ENCODE measurements at places on chromosomes 2 and 18.

- no peak for DNase-seq
These were observed 250.5 kb downstream of the DSC3 start for GRCh38 chr18:30792051-30792450.

DNA sequence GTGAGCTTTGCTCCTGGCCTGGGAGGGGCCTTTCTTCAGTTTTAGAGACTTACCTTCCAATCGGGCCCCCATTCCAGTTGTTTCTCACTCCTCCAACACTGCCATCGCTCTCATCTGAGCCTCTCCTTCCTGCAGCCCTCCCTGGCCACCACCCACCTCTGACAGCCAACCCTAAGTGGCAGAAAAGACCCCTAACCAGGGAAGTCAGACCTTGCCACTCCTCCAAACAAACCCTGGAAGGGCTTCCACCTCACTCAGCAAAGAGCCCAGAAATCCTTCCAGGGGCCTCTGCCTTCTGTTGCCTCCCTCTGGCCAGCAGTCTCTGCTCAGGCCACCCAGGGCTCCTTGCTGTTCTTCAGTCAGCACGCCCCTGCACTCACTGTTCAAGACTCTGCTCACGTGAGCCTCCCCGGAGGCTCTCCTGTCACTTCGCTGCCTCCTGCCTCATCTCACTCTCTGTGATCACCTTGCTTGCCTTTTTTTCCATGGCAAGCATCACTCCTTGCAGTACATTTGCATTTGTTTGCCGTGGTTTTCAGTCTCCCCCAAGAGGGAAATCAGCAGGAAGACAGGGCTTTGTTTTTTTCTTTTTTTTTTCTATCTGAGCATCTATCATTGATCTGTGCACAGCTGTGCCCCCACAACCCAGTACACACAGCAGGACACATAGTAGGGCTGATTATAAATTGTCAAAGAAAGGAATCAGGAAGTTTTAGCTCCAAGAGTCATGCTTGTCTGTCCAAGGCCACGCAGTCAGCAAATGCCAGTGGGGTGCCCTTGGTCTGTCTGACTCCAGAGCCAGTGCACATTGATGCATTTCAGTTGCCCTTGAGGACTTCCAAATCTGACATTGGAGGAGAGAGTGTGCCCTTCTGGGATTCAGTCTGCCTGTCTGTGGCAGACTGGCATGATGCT is 83.9 kb downstream of the INHBB start:
- DNase-seq, result no peak

DNA sequence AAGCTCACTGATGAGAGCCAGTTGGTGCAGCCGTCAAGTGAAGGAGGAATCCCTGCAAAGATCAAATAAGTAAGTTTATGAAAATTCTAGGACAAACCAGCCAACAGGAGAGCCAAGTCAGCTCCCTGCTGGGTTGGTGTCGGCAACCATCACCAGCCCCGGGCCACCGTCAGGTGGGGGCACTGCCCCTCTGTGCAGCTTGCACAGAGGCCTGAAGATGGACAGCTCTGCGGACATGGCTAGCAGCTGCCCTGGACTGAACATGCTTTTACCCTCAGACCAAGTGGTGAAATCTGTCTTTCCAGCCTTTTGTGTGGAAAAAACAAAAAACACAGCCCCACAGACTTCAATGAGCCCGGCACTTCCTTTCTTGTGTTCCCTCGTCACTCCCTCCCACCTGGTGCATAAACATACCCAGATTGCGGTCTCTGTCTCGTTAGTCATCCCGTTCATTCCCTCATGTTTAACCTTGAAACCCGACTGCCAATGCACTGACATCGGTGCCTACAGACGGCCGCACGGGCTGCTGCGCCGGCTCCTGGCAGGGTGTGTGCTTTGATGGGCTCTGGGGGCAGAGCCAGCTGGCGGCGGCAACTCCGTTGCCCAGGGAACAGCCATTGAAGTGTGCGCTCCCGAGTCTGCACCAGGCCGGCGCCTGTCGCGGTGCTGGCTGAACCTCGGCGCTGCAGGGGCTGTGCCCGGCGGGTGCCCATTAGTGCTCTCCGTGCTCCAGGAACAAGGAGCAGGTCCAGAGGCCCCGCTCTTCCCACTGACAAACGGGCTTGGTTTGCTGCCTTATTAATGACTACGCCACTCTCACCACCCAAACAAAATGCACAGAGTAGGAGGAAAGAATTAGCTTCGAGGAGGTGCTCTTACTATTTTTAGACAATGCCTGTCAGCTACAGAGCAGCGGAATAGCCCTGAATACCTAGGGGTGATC is 95.3 kb downstream of the EIPR1 start:
- no peak for DNase-seq

GRCh38 chr2:181944164-181944913 is 41.3 kb upstream of the PPP1R1C start:
- DNase-seq, result no peak

GRCh38 chr2:39059366-39059952 is 61.4 kb downstream of the SOS1 start:
- no peak for DNase-seq

GRCh38 chr2:138238908-138239307 is 262.7 kb upstream of the SPOPL start:
- DNase-seq, result no peak

DNA sequence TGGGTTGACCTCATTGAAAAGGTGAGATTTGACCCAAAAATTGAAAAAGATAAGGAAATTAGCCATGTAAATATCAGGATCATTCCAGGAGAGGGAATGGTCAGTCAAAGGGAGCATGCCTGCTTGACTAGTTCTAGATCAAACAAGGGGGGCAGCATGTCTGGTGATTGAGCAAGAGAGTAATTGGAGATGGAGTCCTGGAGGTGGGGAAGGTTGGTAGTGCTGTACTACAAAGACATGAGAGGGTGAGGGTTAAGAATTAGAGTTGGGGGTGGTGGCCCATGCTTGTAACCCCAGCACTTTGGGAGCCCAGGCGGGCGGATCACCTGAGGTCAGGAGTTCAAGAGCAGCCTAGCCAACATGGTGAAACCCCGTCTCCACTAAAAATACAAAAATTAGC is 2.0 kb downstream of the MRPL30 start:
- no peak for DNase-seq

DNA sequence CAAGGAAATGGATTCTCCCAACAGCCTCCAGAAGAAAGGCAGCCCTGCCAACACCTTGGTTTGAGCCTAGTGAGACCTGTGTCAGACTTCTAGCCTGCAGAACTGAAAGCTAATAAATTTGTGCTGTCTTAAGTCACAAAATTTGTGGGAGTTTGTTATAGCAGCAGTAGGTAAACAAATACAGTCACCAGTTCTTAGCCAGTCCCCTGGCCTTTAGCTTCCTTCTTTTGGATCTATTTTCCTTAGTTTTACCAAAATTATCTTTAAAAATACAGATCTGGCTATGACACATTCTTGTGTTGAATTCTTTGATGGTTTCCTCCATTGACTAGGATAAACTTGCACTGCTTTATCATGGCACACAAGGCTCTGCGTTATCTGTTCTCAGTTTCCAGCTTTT is 697.9 kb upstream of the FANCL start:
- no peak for DNase-seq

DNA sequence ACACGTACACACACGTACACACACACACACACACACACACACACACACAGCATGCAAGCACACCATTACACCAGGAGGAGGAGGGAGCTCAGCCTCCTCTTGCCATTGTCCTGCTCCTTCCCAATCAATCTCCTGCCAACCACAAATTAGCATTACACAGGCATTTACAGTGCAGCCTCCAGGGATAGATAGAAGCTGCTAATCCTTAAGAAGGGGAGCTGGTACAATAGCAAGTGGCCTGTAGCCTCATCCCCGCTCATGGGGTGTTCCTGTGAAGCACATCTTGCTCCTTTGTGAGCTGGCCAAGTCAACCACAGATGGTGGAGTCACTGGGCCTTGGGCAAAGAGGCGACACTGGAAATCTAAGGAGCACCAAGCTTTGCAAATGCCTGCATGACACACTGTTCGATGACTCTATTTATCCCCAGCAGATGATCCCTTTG is 110.3 kb upstream of the PKDCC start:
- no peak for DNase-seq

DNA sequence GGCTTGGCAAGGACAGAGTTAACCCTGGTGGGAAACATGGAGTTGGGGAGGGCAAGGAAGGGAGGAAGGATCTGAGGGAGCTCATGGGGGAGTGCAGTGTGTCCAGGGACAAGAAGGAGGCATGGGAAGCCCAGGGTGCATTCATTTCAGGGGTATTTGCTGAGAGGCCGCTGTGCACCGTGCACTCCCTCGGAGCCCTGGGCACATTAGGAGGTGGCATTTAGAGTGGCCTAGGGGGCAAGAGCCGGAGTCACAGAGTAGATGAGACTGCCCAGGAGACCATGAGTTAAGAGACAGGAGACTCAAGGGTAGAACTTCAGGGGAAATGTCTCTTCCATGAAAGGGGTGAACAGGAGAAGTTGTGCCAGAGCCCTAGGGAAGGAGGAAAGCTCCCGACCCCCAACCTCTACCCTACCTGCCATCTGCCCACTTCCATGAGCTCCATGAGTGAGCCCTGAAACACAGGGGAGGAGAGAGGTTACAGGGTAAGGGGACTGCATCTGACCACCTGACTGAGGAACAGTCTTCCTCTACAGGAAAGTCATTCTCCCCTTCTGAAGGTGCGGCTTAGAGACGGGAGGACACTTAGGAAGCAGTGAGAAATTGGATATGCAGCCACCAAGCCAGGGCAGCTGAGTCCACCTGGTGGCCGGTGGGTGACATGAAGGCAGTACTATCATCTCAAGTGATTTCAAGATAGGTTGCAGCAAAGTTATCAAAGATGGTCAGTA is 58.5 kb upstream of the COPS8 start:
- DNase-seq, result peak; percentile 11

GRCh38 chr18:70373042-70373519 is 84.2 kb downstream of the SOCS6 start:
- DNase-seq, result no peak

GRCh38 chr2:180970016-180970415 is 10.4 kb upstream of the UBE2E3 start:
- DNase-seq, result no peak

- DNase-seq, result no peak
These were observed 144.6 kb upstream of the SPRED2 start for GRCh38 chr2:65576861-65577601.

DNA sequence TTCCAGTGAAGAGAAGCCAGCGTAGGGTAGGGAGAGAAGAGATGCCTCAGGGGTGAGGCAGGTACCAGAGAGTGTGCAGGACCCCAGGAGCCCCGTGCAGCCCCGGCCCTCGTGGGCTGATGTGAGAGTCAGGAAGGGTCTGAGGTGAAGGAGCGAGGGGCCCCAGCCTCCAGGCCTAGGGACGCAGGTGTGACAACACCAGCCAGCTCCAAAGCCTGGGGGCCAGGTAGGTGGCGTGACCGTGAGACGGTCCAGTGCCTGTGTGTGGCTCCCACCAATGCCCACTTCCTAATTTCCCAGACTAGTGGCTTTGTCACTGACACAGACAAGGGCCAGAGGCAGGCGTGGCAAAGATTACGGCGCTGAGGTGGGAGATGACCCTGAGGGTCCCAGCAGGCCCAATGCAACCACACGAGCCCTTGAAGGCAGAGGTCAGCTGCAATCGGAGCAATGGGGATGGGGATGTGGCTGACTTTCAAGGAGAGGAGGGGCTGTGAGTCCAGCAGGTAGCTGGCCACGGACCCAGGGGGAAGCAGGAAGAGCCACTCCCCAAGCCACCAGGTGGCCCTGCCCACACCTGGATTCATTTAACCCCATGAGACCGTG is 86.0 kb upstream of the SNTG2 start:
- DNase-seq, result no peak
